Dermis blood vessel endothelial cell (primary cell): ENCODE measurements at places on chromosomes 5 and 9.
A peak's percentile ranks its signal among the peaks of the same experiment; 100 is the strongest.

DNA sequence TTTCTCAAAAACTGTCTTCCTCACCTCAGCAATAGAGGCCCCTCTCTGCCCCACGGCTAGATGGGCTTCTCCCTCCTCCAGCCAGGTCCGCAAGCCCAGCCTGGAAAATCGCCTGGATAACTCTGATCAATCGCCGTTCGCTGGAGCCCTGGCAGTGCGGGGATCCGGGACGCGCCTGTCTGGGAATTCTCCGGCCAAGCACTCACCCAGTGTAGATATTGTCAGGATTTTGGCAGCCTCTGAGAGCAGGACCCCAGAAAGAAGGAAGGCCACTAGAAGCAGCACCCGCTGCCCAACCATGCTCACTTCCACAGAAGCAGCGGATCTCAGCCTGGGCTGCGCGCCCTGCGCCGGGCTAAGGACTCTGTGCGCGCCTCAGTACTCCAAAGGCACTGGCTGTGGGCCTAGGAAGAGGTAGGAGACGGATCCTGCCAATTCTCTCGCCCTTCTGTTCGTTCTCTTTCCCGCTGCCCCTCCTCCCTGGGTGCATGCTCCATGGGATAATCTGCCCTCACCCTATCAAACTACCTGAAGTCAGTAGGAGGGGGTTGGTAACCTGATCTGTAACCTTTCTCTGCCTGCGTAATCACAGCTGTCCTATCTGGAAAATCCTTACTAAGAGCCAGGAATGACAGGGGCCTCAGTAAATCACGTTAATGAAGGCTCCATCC lies at the start of gene UGT3A1:
UGT3A1 (minus strand) TSS at position 450 of the 671 bp plus-strand sequence; CDS start at position 300, 150 bp downstream.
- DNase-seq, result no peak

DNA sequence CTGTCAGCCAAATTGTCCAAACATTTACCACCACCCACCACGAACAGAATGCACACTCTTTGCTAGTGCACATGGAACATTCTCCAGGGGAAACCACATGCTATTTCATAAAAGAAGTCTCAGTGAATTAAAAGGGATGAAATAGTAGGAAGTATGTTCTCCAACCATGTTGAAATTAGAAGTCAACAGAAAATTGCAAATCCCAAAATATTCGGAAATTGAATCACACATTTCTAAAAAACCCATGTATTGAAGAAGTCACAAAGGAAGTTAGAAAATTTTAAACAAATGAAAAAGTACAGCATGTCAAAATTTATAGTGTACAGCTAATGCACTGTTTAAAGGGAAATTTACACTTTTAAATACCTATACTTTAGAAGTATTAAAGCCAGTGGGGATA lies 50.8 kb downstream of the TGFBR1 start:
- DNase-seq, result no peak

- no peak for DNase-seq
These were observed 464.5 kb upstream of the SMARCA2 start for GRCh38 chr9:1550636-1551035.

- DNase-seq, result no peak
These were observed 47.1 kb upstream of the NEK6 start for GRCh38 chr9:124210697-124211096.

GRCh38 chr5:59466271-59466670 lies 427.3 kb downstream of the PDE4D start:
- no peak for DNase-seq

DNA sequence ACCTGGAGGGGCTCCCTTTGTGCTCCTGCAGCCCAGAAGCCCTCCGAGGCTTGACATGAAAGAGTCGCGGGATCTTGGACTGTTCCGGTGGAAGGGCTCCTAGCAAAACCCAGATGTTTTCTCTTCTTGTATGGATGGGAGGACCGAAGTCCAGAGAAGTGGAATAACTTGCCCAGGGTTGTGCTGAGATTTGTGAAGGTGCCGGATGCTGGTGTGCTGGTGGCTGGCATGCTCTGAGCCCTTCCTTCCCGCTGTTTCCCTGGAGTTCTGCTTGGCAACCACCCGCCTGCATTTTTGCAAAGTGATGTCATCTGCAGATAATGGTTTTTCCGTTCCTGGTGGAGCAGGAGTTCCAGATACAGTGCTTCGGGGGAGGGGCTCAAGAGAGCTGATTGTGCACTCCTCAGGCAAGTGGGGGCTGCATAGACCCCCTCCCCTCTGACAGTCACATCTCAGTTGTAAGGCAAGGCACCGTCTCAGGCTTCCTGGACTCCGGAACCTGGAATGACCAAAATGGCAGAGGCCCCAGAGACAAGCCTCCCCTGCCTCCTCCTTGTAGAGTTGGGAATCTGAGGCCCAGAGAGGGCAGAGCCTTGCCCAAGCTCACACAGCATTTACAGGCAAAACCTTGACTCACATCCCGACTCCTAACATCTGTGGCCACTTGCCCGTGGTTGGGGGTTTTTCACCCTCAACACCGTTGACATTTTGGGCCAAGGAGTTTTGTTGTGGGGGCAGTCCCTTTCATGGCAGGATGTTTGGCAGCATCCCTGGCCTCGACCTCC lies 157.0 kb downstream of the RGS3 start:
- peak; percentile 97 for DNase-seq

GRCh38 chr5:37657046-37657445 lies 182.8 kb downstream of the GDNF start:
- no peak for DNase-seq

GRCh38 chr9:20621471-20622329 lies 599 bp downstream of the MLLT3 start:
- peak; percentile 68 for DNase-seq

DNA sequence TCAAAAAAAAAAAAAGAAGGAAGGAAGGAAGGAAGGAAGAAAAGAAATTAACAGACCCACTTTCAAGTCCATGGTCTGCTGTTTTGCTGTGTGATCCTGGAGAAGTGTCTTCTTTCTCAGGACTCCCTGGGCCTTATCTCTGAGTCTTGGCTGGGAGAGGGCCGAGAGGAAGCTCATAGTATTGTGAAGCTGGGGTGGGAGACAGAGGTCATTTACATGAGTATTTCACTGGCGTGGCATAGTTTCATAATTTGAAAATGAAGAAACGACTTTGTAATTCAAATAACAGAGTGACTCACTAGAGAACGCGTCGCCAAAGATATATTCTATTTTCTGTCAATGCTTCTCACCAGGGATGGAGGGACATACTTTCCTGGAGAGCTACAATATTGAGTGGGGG lies 2.4 kb upstream of the C9orf50 start:
- no peak for DNase-seq

DNA sequence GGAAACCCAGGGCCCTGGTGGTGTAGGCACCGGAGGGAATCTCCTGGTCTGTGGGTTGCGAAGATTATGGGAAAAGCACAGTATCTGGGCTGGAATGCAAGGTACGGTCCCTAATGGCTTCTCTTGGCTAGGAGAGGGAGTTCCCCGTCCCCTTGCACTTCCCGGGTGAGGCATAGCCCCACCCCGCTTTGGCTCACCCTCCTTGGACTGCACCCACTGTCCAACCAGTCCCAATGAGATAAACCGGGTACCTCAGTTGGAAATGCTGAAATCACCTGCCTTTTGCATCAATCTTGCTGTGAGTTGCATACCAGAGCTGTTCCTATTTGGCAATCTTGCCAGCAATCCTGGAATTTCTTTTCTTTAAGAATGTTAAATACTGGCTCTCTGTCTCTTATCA lies 1429.1 kb downstream of the MAT2B start:
- DNase-seq, result no peak

DNA sequence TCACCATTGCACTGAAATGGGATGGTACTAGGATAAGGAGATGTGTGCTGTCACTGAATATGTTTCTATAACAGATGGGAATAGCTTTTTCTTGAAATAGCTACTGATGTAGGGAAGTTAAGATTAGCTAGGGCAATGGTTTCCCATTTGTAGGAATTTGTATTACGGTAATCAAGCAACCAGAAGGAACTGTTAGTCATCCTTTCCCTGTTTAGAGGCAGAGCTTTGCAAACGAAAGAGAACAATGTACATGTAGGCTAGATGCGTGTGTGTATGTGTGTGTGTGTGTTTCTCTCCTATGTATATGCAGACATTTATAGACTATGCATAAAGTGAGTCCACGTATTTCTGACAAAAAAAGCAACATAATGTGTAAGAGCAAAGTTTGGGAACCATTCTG lies 171.9 kb upstream of the GRIA1 start:
- no peak for DNase-seq

DNA sequence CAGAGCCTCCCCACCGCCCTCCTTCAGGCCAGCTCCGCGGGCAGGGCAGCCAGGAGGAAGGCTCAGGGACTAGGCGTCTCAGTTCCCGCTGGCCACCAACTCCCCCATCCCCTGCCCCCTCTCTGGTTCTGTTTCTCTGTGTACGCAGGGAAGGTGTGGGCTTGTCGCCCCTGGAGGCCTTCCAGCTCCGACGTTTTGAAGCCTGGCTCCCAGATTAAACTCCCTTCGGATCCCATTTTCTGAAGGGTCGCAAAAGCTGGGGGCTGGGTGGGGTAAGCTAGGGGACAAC lies 346 bp downstream of the ATOX1 start:
- no peak for DNase-seq

GRCh38 chr5:145743396-145744061 lies 91.6 kb downstream of the PRELID2 start:
- no peak for DNase-seq

DNA sequence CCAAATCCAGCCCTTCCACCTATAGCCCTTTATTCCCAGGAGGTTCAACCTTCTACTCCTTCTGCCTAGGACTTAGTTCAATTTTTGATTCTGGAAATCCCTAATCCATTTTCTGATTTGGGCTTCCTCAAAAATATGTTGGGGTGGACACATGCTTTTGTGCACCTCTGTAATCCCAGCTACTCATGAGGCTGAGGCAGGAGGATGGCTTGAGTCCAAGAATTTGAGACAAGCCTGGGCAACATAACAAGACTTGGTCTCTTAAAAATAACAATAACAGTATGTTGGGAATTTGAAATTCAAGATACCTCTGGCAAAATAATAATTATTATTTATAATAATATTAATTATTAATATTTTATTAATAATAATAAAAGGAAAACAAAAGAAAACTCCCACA lies 188.7 kb upstream of the TLE4 start:
- no peak for DNase-seq

GRCh38 chr9:5483306-5483705 lies 27.0 kb upstream of the PDCD1LG2 start:
- no peak for DNase-seq

DNA sequence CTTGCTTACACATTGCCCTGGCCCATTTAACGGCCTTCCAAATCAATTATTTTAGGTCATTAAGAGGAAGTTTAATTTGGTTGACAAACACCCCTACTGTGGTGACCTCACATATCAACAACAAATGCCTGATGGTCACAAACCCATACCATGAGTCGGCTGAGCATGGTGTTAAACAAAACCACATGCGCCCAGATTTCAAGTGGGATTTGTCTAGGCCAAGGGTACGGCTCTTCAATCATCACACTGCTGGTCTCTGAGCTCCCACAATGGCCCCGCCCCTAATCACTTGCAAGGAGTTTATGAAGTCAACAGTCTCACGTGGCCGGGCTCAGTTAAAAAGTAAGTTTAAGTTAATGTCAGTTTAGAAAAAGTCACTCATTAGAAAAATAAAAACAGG lies 243.8 kb downstream of the CRB2 start:
- no peak for DNase-seq
